ENCODE measurements at places on chromosomes 12 and 14.

DNA sequence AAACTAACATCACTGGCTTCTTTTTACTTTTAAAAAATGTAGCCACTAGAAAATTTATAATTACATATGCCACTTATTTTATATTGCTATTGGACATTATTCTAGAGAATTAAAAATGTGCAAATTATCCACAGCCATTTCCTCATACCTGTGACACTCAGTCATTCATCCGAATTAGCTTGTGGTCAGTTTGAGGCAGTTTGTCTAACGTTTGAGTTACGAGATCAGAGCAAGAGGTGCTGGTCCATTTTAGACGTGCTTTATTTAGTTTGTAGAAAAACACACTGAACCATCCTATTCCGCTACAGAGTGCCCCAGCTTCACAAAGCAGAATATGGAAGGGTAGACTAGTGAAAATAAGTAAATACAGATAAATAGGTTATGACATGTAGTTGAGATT, 513.0 kb downstream of the NRXN3 start:
- peaks cover 5% of the 10 kb centered on the region for H3K27me3 ChIP-seq
- H3K4me1 ChIP-seq: no peaks in the 10 kb centered on the region
- no peaks in the 10 kb centered on the region for H3K36me3 ChIP-seq
- no peak for DNase-seq

- no peak for DNase-seq
- H3K27ac ChIP-seq: no peak overlapping the region
- H3K36me3 ChIP-seq: peaks cover 30% of the 10 kb centered on the region
- H3K27me3 ChIP-seq: no peaks in the 10 kb centered on the region
Measured at GRCh38 chr12:111870706-111871105, 28.7 kb downstream of the MAPKAPK5 start.

DNA sequence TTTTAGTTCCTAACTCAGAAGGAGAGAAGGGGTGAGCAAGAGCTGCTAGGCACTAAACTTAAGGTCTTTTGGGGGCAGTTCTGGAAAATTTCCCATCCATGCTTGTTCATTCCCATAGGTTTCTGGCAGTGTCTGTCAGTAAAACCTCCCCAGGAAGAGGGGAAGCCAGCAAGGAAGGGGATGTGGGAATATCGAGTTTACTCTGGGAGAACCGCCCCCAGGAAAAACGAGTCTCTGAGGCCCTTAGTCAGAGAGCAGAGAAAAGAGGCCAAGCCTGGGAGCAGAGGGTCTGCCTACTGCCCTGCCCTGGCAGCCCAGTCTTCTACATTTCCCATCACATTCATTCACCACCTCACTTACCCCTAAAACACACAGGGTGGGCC, 55.9 kb downstream of the TMCC3 start:
- H3K4me3 ChIP-seq: no peak overlapping the region
- H3K27ac ChIP-seq: no peak overlapping the region
- no peaks in the 10 kb centered on the region for H3K36me3 ChIP-seq
- DNase-seq: no peak

GRCh38 chr14:100222224-100223093, 16.5 kb upstream of the YY1 start:
- H3K27ac ChIP-seq: no peak overlapping the region
- peaks cover 2% of the 10 kb centered on the region for H3K36me3 ChIP-seq
- peaks cover 21% of the 10 kb centered on the region for H3K4me1 ChIP-seq
- no peaks in the 10 kb centered on the region for H3K27me3 ChIP-seq
- H3K4me3 ChIP-seq: no peak overlapping the region
- DNase-seq: no peak

GRCh38 chr12:116964054-116965050, 53.6 kb downstream of the FBXW8 start:
- H3K4me3 ChIP-seq: no peak overlapping the region
- peaks cover 5% of the 10 kb centered on the region for H3K36me3 ChIP-seq
- no peaks in the 10 kb centered on the region for H3K27me3 ChIP-seq
- no peak for DNase-seq

GRCh38 chr12:103680591-103681141, 93.6 kb downstream of the STAB2 start:
- DNase-seq: no peak
- no peaks in the 10 kb centered on the region for H3K27me3 ChIP-seq
- H3K4me1 ChIP-seq: no peaks in the 10 kb centered on the region
- no peak overlapping the region for H3K4me3 ChIP-seq
- H3K36me3 ChIP-seq: no peaks in the 10 kb centered on the region

GRCh38 chr12:108585864-108586263, 12.0 kb downstream of the TMEM119 start:
- no peak for DNase-seq
- H3K27ac ChIP-seq: no peak overlapping the region
- no peak overlapping the region for H3K4me3 ChIP-seq
- H3K36me3 ChIP-seq: no peaks in the 10 kb centered on the region
- no peaks in the 10 kb centered on the region for H3K27me3 ChIP-seq

GRCh38 chr14:96783043-96783914, 13.9 kb upstream of the VRK1 start:
- no peaks in the 10 kb centered on the region for H3K36me3 ChIP-seq
- H3K4me3 ChIP-seq: no peak overlapping the region
- H3K4me1 ChIP-seq: no peaks in the 10 kb centered on the region
- DNase-seq: no peak
- peaks cover 4% of the 10 kb centered on the region for H3K27me3 ChIP-seq

- H3K4me3 ChIP-seq: no peak overlapping the region
- DNase-seq: no peak
- H3K4me1 ChIP-seq: no peaks in the 10 kb centered on the region
- no peak overlapping the region for H3K27ac ChIP-seq
- H3K27me3 ChIP-seq: no peaks in the 10 kb centered on the region
Measured at GRCh38 chr12:62562846-62563245, 96.2 kb downstream of the MON2 start.

- no peak overlapping the region for H3K4me3 ChIP-seq
- H3K27me3 ChIP-seq: no peaks in the 10 kb centered on the region
- no peak for DNase-seq
- no peak overlapping the region for H3K27ac ChIP-seq
- H3K4me1 ChIP-seq: no peaks in the 10 kb centered on the region
- no peaks in the 10 kb centered on the region for H3K36me3 ChIP-seq
Measured at GRCh38 chr12:79378496-79378895, 312.3 kb downstream of the PAWR start.

- H3K27me3 ChIP-seq: peaks cover 19% of the 10 kb centered on the region
- no peaks in the 10 kb centered on the region for H3K4me1 ChIP-seq
- H3K36me3 ChIP-seq: no peaks in the 10 kb centered on the region
Measured at GRCh38 chr14:94961386-94962165, 191.7 kb upstream of the GSC start.

DNA sequence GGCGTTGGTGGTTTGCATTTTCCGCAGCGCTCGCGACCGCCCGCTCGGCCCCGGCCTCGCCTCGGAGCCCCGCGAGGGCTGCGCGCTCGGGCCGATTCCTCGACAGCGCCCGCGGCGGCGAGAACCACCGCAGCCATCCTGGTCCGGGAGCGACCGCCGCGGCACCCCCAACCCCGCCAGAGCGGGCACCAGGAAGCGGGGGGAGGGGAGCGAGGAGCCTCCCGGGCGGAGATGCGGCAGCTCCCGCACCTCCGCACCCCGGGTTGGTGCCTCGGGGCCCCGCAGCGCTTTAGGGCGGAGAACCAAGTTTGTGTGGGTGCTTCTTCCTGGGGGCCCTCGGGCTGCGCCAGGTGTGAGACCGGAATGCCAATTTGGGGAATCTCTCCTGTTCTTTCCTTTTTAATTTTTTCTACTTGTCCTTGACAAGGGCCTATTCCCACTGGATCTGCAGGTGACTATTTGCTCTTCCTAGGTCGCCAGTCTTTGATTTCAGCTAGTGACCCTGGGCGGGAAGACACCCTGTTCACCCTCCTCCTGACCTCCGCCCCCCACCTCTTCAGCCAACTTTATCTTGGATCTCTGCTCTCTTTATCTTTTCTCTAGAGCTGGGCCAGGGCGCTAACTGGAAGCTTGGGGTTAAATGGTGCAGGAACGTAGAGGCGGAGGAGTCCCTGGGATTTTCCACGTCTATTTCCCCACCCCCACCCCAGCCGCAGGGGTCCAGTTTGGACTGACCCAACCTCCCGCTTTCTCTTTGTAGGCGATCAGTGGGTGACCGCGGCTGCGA, at the start of gene SOCS2:
SOCS2 (plus strand) TSS at position 751 of the 787 bp plus-strand sequence. CDS start 223 bp downstream, outside the sequence.
- peak within 1 kb of the TSS; percentile 85 for H3K4me3 ChIP-seq
- peaks cover 29% of the 10 kb centered on the region for H3K4me1 ChIP-seq
- no peak for DNase-seq
- H3K27me3 ChIP-seq: peaks cover 16% of the 10 kb centered on the region
- H3K36me3 ChIP-seq: peaks cover 23% of the 10 kb centered on the region

- H3K27me3 ChIP-seq: no peaks in the 10 kb centered on the region
- H3K4me1 ChIP-seq: peaks cover 31% of the 10 kb centered on the region
- peaks cover 7% of the 10 kb centered on the region for H3K36me3 ChIP-seq
Measured at GRCh38 chr12:96438330-96438729, 38.1 kb upstream of the CDK17 start.

GRCh38 chr12:46490635-46491034, 118.1 kb upstream of the SLC38A2 start:
- no peaks in the 10 kb centered on the region for H3K36me3 ChIP-seq
- no peak for DNase-seq
- H3K27ac ChIP-seq: no peak overlapping the region
- no peaks in the 10 kb centered on the region for H3K4me1 ChIP-seq

GRCh38 chr14:87643005-87643404, 350.0 kb downstream of the GALC start:
- H3K4me1 ChIP-seq: no peaks in the 10 kb centered on the region
- H3K27ac ChIP-seq: no peak overlapping the region
- no peak for DNase-seq
- no peak overlapping the region for H3K4me3 ChIP-seq
- H3K36me3 ChIP-seq: no peaks in the 10 kb centered on the region

GRCh38 chr14:93970965-93971634, 5.3 kb downstream of the ASB2 start:
- H3K4me1 ChIP-seq: peaks cover 62% of the 10 kb centered on the region
- H3K27me3 ChIP-seq: no peaks in the 10 kb centered on the region
- H3K36me3 ChIP-seq: peaks cover 22% of the 10 kb centered on the region
- H3K4me3 ChIP-seq: peak overlapping the region; percentile 81
- peak; percentile 79 for DNase-seq

- no peak for DNase-seq
- H3K4me3 ChIP-seq: no peak overlapping the region
- peaks cover 12% of the 10 kb centered on the region for H3K4me1 ChIP-seq
- H3K27ac ChIP-seq: no peak overlapping the region
- H3K36me3 ChIP-seq: no peaks in the 10 kb centered on the region
Measured at GRCh38 chr14:85534458-85535293, 4.7 kb downstream of the FLRT2 start.

- H3K27ac ChIP-seq: no peak overlapping the region
- DNase-seq: no peak
- H3K4me3 ChIP-seq: no peak overlapping the region
- peaks cover 16% of the 10 kb centered on the region for H3K27me3 ChIP-seq
- H3K4me1 ChIP-seq: no peaks in the 10 kb centered on the region
Measured at GRCh38 chr12:102232036-102232435, 34.4 kb upstream of the PMCH start.

GRCh38 chr14:92586963-92587699, 73.5 kb downstream of the RIN3 start:
- H3K27ac ChIP-seq: peak overlapping the region; percentile 98
- H3K36me3 ChIP-seq: peaks cover 80% of the 10 kb centered on the region
- no peaks in the 10 kb centered on the region for H3K27me3 ChIP-seq
- peak overlapping the region; percentile 63 for H3K4me3 ChIP-seq
- peaks cover 92% of the 10 kb centered on the region for H3K4me1 ChIP-seq
- no peak for DNase-seq
